ENCODE measurements at places on chromosomes 12 and 14.

- DNase-seq, result peak; percentile 26
Observed at GRCh38 chr12:121170611-121171260, 38.1 kb downstream of the P2RX7 start.

GRCh38 chr14:92334050-92334449 lies 11.1 kb downstream of the SLC24A4 start:
- DNase-seq, result no peak

DNA sequence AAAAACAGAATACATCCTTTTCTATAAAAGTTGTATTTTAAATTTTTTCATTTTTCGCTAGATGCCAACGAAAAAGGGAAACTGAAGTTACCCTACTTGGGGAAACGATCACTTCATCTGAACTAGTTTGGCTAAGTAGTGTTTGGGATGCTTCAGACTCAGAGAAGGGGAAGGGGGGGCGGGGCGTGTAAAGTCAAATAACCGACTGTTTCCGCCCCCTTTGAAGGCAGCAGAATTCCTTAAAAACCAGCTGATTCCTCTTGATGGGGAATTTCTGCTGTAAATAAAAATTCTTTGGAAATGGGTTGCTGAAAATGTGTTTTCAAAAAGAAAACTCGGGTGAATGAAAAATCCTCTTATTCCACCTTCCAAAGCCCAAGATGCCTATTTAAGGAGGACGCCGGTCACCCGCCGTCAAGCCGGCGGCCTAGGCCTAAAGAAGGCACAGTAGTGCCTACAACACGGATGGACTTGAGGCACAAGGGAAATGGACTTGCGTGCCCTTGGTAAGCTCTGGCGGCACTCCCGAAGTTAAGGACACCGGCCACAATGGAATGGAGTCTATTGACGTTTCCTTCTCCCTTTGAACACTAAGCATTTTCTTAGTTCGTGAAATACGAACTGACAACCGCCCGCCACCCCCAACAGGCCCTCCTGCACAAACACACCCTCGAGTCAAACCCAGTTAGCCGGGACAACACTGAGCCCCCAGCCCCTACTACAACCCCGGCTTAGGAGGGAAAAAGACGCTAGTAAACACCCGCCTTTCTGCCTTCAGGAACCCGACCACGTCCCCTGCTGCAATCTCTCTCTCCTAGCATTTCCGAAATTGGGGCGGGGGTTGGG lies 1.9 kb downstream of the ATXN2 start:
- peak; percentile 60 for DNase-seq

DNA sequence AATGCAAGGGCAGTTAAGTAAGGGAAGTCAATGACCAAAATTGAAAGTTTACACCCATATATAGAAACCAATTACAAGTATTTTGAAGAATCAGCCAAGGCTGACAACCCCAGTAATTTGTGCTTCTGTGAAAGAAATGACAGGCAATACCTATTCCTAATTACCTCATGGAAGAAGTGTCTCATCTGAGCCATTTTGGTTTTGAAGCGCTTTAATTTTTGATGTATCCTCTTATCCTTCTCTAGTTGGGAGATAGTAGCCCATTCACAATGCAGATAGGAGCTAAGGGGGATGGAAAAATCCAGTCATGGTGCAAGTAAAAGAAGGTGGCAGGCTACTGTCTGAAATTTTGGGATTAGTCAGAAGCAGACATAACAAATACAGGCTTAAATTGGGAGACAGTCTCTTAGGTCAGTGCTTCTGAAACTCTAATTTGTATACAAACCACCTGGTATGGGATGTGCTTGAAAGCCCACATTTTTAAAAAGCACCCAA lies 30.4 kb upstream of the SUPT16H start:
- DNase-seq, result no peak

DNA sequence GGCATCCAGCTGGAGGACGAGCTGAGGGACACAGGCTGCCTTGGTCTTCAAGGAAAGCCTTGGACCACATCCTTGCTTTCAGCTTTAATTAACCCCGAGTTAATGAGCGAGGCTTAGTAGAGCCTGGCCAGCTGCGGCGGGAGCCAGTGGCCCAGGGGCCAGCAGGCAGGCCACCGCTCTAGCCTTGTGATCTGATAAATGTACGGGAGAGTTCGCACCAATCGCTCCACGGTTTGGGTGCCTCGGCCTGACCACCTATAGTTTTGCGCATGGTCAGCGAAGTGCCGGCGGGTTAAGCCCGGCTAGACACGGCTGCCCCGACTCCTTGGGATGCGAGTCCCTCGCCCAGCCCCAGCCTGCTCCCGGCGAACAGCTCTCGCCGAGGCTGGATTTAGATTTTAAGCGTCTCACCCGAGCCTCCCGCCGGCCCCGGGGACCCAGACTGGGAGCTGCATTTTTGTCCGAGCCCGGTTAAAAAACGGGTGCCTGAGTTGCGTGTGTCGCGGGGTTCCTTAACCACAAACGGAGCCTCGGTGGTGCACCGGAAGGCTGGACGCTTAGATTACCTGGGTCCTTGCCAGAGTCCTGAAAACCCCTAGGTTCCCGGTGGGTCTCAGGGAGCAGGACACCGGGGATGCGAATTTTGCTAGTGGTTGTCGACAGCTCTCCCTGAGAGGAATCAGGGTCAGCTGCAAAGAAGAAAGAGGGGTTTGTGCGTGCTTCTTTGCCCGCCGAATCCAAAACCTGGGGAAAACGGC lies 2.9 kb upstream of the HOXC12 start:
- no peak for DNase-seq

GRCh38 chr12:46839232-46839631 lies 13.4 kb upstream of the SLC38A4 start:
- DNase-seq, result no peak

GRCh38 chr12:98001430-98001829 lies 514.0 kb upstream of the TMPO start:
- no peak for DNase-seq

DNA sequence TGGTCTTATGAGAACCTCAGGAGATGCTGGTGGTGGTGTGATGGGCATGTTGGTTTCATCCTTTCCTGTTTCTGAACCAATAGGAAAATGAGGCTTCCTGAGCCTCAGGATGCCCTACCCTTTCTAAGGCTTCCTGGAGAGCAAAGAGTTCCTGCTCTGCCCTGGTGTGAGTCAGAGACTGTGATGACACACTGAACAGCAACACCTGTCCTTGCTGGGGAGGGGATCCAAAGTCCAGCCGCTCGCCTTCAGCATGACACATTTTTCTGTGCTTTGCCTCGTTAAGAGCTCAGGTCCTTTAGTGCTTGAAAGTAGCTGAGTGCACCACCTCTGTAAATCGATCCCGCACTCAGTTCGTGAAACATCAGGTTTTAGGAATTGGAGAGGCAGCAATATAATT lies 116.0 kb downstream of the CACNA1C start:
- DNase-seq, result peak; percentile 20

- DNase-seq, result no peak
Observed at GRCh38 chr12:55850401-55850800, 7.7 kb upstream of the MMP19 start.

DNA sequence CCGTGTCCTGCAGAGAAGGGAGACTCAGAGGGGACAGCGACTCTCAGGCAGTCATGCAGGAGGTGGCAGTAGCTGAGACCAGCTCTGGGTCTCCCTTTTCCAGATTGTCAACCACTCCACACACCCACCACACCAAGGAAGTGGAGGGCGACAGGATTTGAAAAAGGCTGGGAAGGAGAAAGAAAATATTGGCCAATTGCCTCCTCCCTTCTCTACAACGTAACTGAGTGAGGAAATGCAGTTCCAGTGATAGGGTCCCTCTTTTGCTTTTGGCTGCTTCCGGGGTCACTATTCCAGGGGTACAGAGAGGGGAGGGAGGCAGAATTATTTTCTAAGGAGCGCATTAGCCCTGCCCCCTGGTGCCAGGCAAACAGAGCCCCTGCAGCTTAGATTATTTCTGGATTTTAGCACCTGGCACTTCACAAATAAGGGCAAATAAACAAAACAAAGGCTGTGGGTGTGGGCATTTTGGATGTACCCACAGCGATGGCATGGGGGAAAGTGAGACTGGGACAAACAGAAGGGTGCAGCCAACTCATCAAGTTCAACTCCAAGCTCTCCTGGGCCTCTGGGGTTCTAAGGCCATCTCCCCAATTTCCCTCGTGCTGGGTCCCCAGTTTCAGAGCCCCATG lies 20.4 kb downstream of the ASB2 start:
- DNase-seq, result no peak

DNA sequence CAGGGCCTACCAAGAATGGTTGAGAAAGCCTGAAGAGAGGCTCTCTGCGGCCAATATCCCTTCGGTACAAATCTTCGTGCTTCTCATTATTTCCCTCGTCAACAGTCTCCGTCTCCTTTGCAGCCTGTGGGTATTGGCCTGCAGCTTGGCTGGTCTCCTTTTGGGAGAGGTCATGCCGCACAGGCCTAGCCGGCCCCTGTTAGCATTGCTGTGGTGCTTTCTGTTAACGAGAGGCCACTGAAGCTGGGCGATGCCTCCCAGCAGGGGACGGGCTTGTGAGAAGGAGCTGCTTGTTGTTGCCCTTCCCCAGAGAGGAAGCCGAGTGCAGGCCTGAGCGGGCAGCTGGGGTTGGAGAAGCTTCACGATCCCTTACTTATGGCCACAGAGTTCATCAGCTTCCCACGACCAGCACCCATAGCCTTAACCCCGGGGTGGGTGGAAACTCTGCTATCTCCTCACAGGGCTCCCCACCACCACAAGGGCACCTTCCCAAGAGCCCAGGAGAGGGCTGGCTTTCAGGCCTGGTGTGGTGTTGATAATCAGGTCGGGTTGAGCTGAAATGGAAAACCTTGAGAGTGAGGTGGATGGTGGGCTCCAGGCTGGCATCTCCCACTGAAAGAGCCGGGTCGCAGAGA lies 228.6 kb downstream of the ZFP36L1 start:
- DNase-seq, result no peak

- DNase-seq, result no peak
Observed at GRCh38 chr12:95213928-95214327, 3.3 kb downstream of the FGD6 start.

DNA sequence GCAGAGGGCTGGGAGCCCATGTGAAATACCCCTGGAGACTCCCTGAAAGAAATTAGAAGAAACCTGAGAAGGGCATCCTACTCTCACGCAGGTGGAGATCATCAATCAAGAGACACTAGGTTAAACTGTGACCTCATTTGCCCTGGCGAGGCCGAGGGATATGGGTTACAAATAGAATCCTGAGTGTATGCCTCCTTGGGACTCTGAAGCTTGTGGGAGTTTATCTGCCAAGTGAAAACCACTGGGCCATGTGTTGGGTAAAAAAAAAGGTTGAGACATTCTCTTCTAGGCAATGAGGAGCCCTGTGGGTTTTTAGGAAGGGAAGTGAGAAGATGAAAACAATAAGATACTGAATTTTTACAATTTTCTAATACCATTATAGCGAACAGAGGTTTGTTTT lies 160.7 kb upstream of the ARID2 start:
- DNase-seq, result no peak

- peak; percentile 62 for DNase-seq
Observed at GRCh38 chr14:73239393-73240241, 2.3 kb downstream of the PAPLN start.

DNA sequence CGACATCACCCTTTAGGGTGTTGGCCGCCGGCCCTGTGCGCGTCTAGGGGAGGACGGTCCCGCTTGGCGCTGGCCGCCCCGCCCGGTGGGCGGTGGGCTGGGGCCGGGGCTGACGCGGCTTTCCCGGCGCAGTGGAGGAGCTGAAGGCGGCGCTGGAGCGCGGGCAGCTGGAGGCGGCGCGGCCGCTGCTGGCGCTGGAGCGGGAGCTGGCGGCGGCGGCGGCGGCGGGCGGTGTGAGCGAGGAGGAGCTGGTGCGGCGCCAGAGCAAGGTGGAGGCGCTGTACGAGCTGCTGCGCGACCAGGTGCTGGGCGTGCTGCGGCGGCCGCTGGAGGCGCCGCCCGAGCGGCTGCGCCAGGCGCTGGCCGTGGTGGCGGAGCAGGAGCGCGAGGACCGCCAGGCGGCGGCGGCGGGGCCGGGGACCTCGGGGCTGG lies 3.6 kb downstream of the TNFAIP2 start:
- no peak for DNase-seq

DNA sequence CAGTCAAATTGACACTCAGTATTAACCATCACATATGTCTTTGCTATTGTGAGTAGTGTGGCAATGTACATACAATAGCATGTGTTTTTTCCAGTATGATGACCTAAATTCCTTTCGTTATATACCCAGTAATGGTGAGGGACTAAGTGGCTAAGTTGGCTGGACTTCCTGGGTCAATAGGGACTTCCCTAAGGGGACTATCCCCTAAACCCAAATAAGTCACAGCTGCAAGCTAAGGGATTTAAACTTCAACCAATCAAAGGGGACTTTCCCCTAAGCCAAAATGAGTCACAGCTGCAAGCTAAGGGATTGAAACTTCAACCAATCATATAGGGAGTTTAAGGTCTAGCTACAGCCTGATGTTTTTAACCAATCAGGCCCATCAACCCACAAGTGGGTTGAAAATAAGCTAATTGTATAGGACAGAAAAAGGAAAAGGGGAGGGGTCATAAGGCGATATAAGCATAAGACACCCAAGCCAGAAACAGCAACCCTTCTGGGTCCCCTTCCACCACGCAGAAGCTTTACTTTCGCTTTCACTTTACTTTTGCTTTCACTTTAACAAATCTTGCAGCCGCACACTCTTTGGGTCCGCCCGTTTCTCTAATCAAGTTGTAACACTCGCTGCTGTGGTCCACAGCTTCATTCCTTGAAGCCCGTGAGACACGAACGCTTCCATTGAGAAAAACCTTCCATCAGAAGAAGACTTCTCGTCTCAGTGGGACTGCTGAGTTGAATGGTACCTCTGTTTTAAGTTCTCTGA lies 404.4 kb downstream of the FLRT2 start:
- peak; percentile 3 for DNase-seq

DNA sequence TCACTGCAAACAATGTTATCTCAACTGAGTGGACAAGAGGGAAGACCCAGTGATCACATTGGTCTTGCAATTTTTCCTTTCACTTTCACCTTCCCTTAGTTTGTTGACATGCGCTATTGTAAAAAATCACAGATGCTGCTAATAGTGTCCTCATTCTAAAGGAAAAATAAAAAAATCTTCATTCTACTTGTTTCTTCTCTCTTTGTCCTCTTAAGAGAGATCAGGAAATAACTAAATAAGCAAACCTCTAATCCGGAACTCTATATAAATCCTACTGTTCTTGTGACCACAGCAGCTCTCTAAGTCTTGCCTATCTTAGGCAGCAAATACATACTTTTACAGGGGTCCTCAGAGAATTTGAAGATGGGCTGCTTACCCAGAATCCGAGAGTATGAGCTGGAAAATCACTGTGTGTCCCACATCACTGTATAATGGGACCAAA lies 257.7 kb downstream of the NAV3 start:
- DNase-seq, result no peak

Measured in H54 (cell line).